ENCODE measurements at places on chromosomes 5 and 9.

DNA sequence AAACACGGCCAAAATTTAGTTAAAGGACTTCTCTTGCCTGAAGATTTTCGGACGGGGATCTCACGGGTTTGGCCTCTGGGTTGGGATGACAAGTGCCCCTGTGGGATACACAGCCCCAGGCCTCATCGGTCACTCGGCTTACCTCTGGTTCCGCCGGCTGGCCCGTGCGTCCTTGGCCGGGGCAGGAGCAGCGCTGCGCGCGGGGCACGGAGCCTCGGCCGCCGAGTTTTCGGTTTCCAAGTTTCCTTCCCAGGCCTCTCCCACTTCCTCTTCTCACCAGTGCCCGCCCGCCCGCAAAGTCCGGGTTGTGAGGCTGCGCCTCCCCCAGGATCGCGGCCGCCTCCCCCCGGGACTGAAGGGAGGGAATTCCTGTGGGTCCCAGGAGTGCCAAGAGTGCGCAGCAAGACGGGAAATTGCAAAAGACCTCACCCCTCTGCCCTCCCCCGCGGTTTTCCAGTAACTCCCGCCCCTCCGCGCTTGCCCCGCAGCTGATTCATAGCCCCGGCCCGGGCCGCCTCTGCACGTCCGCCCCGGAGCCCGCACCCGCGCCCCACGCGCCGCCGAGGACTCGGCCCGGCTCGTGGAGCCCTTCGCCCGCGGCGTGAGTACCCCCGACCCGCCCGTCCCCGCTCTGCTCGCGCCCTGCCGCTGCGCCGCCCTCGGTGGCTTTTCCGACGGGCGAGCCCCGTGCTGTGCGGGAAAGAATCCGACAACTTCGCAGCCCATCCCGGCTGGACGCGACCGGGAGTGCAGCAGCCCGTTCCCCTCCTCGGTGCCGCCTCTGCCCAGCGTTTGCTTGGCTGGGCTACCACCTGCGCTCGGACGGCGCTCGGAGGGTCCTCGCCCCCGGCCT lies at the start of gene OSMR:
Gene OSMR, plus strand, starts transcription at position 487 of the 853 bp plus-strand sequence. CDS start 23,033 bp downstream, outside the sequence.
- DNase-seq = peak; percentile 62

- DNase-seq = no peak
These were observed 121.8 kb upstream of the SAP30L start for GRCh38 chr5:154324033-154324432.

DNA sequence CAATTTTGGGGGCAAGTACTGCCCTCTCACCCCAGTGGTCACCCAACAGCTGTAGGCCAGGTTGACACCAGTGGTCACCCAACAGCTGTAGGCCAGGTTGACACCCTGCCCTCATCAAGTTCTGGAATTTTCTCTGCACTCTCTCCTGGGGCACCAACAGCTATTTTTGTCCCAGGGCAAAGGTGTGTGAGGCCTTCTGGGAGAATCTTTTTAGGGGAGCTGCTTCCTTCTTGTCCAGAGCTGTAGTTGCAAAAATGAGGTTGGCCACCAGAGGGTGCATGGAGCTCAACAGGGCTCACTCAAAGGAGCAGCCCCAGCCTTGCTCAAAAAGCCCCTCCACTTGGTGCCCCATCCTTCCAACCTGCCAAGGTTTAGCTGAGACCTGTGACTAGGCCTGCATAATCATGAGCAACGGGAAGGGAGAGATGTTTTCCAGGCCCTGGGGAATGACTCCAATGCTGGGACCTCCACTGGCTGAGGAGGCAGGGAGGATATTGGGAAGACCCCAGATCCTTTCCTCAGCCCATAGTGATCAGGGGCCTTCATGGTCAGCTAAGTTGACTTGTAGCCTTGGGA lies 10.6 kb upstream of the P4HA2 start:
- DNase-seq = peak; percentile 73

DNA sequence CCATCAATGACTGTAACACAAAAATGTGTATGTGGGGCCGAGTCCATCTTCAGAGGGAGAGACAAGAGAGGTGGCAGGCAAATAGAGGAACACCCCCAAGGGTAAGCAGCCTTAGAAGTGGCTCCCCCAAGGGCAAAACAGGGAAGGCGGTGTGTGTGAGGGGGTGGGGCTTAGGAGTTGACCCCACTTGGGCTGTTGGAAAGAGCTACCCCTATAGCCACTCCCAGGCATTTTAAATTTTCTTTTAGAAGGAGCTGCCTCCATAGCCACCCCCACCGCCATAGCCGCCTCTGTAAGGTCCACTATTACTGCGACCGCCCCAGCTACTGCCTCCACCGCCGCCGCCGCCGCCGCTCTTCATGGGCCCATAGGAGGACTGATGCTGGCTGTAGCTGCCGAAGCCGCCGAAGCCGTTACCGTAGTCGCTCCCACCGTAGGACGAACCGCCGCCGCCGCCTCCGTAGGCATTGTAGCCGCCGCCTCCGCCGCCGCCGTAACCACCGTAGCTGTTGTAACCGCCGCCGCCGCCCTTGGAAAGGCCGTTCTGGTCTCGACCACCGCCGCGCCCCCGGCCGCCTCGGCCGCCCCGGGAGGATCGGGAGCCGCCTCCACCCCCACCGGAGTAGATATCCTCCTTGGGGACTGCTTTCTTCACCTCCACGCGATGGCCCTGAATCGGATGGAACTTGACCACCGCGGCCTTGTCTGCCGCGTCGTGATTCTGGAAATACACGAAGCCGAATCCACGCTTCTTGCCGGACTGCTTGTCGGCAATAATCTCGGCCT lies 1.1 kb downstream of the HNRNPA0 start:
- DNase-seq = peak; percentile 11

All from Ammon's horn (tissue), 1 donor.